ENCODE measurements at places on chromosomes 4 and X. TPM values are rescaled to one million over a fixed set of nuclear protein-coding genes. Genes with fewer than 3 reads are reported as not detected.

Gene GPM6B
- polyA plus RNA-seq: 18.6 TPM

Gene RBMX
- 514 TPM for polyA plus RNA-seq

DNA sequence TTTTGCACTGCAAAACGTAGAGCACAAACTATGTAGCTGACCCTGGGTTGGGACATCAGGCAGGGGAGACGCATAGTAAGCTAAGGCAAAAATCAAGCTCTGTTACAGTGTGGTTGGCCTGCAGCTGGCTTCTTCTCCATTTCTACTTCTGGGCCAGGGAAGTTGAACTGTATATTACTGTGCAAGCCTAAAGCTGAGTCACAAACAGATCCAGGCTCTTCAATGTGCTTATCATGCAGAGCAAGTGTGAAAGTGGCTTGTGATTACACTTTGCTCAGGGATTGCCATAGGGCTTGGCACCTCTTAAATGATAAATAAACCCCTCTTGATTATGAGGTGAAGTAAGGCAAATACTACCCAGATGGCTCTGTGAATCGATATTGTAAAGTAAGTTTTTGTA is 40.5 kb downstream of the CLDN34 start:
- DNase-seq: no peak

DNA sequence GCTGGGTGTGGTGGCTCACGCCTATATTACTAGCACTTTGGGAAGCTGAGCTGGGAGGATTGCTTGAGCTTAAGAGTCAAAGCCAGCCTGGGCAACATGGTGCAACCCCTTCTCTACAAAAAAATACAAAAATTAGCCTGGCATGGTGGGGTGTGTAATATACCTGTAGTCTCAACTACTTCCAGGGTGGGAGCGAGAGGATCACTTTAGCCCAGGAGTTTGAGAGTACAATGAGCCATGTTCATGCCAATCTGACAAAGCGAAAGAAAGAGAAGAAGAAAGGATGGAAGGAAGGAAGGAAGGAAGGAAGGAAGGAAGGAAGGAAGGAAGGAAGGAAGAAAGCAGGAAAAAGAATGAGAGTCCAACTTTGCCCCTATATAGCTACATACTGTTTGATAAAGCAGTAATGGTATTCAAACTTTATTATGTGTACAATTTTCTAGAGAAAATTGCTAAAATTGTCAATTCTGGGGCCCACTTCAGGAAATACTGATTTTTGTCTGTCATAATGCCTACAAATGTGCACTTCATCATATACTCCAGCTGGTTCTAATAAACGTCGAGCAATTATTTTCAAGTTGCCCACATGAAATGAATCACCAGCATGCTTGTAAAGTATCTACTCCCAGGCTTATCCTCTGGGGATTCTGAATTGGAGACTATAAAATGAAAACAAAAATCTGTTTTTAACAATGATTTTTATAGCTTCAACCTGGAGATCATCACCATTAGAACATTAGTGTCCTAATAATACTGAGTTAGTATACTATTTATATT is 132.3 kb downstream of the NDST4 start:
- DNase-seq: no peak

All from right renal cortex interstitium (tissue), 3 donors.